Motor neuron (in vitro differentiated cells): ENCODE measurements at places on chromosomes 1 and 21.

DNA sequence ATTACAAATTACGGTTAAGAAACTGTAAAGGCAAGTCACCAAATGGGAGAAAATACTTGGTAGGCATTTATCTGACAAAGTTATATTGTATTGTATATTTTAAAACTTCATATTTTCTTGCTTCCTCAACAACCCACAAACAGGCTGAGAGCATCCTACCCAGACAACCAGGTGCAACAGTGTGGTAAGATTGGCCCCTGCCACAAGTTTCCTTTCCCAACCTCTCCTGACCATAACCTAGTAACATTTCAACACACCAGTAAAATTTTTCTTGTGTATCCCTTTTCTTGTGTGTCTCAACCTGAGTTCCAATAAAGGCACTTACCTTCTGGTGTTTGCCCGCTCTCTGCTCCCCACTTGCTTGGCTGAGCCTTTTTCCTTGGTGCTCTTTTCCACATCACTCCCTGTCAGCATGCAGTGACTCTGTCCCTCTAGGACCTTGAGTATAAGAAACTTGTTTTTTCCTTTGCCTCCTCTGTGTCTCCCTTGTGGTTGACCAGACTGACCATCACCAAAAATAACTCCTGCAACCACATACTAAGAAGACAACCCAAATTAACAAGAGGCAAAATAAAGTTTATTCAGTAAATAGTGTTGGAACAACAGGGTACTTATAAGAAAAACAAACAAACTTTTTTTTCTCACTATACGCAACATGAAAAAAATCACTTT lies 40.9 kb downstream of the FCRL3 start:
- ATAC-seq = no peak

GRCh38 chr1:3024019-3024418 lies 2.8 kb downstream of the ACTRT2 start:
- ATAC-seq = no peak

DNA sequence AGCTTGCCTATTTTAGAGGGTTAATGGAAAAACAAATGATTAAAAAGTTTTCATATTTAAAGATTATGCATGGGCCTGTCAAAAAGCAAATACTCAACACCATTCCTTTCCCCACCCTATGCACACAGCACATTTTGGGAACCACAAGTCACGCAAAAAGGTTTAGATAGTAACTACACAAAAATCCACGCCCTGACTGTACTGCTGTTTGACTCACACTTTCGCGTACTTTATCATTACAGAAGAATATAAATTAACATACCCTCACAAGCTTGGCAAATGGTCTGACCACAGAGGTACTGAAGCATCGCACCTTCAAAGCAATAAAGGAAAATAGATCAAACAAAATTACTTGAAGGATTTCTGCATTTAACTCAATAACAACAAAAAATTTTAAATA lies 1.4 kb downstream of the ATP5PO start:
- ATAC-seq = peak; percentile 3

- ATAC-seq = no peak
These were observed 22.5 kb upstream of the DMBX1 start for GRCh38 chr1:46467183-46467504.

DNA sequence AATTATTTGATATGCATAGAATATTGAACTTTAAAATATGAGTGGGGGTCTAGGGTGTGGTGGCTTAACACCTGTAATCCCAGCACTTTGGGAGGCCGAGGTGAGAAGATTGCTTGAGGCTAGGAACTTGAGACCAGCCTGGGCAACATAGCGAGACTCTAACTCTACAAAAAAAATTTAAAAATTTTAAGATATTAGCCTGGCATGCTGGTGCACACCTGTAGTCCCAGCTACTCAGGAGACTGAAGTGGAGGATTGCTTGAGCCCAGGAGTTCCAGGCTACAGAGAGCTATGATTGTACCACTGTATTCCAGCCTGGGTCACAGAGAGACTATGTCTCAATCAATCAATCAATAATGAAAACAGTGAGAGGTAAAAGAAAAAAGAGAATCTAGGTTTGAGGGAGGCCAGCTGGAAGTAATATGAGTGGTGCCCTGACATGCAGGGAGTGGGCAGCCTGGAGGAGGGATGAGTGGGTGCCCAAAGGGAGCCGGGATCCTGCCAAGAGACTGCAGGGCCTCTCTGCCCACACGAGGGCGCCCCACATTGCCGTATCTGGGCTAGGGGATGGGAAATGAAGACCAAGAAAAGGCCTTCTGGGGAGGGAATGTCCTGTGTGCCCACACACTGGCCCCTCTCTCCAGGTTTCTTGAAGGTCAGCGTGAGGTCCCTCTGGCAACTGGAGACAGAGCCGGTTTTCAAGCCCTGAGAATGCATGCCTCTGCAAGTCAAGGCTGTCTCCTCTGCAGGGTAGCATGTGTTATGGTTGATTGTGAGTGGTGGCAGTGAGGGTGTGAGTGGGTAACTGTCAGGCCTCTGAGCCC lies 93.9 kb upstream of the PPM1J start:
- peak; percentile 96 for ATAC-seq

- peak; percentile 69 for ATAC-seq
These were observed 11.4 kb upstream of the BCAR3 start for GRCh38 chr1:93692983-93693591.

GRCh38 chr1:227766653-227767277 lies 31.5 kb downstream of the SNAP47 start:
- ATAC-seq = no peak

DNA sequence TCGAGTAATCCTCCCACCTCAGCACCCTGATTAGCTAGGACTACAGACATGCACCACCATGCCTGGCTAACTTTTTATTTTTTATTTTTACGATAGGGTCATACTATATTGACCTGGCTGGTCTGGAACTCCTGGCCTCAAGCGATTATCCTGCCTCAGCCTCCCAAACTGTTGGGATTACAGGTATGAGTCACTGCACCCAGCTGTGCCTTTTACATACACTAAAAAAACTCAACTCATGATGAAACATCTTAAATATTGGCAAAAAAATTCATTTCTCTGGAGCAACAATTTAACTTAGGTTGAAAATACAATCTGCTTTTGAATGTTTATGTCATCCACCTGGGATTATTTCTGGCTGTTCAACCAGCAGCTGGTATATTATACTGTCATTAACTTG lies 598.3 kb upstream of the ZP4 start:
- ATAC-seq = no peak

- ATAC-seq = peak; percentile 83
These were observed 7.4 kb downstream of the KYAT3 start for GRCh38 chr1:88985032-88985431.

GRCh38 chr1:203986887-203987461 lies 85.9 kb upstream of the SOX13 start:
- no peak for ATAC-seq

GRCh38 chr1:77716065-77716464 lies 33.6 kb upstream of the ZZZ3 start:
- ATAC-seq = no peak

DNA sequence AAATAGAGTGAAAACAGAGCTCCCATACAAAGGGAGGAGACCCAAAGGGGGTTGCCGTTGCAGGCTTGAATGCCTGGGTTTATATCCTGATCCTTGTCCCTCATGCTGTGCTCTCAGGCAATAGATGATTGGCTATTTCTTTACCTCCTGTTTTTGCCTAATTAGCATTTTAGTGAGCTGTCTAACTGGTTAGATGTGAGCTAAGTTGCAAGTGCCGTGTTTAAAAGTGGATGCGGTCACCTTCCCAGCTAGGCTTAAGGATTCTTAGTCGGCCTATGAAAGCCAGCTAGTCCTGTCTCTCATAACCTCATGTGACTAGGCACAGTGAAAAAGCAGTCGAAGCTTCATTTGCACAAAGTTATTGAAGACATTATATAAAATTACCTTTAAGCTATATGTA lies 356.7 kb upstream of the TMPRSS15 start:
- ATAC-seq = no peak

GRCh38 chr1:53552981-53553733 lies 94.0 kb downstream of the DMRTB1 start:
- ATAC-seq = no peak

GRCh38 chr1:44347280-44347679 lies 7.8 kb downstream of the ERI3 start:
- no peak for ATAC-seq

GRCh38 chr1:109214695-109215623 lies 1.2 kb downstream of the SARS1 start:
- ATAC-seq = peak; percentile 78

DNA sequence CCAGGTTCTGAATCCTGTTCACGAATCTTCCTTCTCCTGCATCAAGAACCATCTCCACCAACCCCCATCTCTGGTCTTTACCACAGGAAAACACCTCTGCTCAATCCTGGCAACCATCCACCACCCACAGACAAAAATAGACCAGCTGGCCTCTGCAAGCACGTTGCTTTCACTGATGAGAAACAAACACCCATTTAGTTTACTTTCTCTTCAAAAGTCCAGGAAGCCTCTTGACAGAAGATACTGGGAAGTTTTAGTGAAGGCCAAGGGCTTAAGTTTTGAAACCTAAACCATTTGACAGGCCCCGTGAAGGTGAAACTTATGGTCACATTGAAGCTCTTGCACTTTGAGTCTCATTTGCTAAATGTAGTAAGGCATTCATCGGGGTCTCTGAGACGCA lies 122.6 kb upstream of the PPP2R5A start:
- ATAC-seq = no peak

DNA sequence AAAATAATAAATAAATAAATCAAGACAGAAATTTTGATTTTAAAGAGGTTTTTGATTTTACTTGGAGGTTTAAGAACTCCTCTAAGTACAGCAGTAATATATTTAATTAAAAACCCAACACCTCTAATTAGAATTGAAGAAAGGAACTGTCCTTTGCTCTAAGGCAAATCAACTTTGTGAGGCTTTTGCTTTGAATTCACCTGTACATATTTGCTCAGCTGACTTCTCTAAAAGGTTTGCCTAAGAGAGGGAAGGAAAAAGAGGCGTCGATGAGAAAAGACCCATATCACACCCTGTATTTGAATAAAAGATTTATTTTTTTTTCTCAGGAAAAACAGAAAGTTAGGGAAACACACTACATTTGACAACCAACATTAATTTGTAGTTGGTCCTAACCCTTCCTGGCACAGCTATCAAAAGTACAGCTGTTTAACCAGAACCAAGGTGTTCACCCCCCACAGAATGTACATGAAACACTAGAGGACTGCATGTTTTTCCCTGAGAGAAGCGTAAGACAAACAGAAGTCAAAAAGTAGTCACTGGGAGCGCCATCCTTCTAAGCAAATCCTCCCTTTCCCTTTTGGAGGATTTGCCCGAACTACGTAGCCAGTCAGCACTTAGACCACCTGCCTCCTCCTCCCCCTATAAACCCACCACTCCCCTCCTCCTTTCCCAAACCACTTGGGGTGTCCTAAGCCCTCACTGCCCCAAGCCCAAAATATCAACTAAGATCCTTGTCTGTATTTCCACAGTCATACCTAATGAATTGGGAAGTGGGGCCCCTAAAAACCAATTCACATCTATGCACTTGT lies 4.9 kb downstream of the MCL1 start:
- ATAC-seq = no peak

GRCh38 chr21:31660259-31660565 lies 719 bp downstream of the SOD1 start:
- peak; percentile 1 for ATAC-seq

GRCh38 chr1:111535256-111536191 lies 32.1 kb upstream of the ADORA3 start:
- ATAC-seq = no peak

- no peak for ATAC-seq
These were observed 2.4 kb upstream of the B4GALT3 start for GRCh38 chr1:161179698-161180097.

DNA sequence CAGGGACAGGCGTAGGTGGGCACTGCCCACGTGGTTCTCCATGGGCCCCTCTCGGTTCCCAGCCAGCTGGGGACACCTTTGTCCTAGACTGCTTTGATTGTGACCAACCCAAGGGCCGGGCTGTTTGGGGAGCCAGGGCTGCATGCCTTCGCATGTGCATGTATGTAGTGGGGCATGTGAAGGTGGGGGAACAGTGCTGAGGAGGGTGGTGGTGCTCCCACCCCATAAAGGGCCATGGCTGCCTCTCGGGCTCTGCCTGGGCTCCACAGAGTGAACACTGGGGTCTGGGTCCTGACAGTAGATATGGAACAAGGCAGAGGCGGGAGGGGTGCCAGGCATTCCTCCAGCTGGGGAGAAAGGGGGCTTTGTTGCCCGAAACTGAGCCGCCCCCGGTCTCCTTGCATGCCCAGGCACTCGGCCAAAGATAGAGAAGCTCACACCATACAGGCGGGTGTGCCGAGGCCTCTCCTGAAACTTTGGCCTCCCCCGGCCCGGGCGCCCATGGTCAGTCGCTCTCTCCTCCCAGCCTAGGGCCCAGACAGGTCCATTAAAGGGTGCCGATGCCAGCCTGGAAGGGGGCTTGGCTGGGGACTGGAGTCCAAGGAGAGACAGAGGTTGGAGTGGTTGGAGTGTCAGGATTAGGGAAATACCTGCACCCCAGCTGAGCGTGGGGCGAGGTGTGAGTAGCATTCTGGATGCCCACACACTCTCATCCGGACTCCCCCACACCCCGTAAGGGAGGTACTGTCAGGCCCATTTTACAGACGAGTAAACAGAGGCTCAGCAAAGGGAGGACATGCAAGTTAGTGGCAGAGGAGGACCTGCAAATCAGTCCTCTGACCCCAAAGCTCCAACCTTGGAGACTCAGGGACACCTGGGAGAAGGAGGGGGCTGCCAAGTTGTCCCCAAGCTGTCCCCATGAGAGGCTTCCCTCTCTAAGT lies 41.1 kb downstream of the EPHA2 start:
- no peak for ATAC-seq

DNA sequence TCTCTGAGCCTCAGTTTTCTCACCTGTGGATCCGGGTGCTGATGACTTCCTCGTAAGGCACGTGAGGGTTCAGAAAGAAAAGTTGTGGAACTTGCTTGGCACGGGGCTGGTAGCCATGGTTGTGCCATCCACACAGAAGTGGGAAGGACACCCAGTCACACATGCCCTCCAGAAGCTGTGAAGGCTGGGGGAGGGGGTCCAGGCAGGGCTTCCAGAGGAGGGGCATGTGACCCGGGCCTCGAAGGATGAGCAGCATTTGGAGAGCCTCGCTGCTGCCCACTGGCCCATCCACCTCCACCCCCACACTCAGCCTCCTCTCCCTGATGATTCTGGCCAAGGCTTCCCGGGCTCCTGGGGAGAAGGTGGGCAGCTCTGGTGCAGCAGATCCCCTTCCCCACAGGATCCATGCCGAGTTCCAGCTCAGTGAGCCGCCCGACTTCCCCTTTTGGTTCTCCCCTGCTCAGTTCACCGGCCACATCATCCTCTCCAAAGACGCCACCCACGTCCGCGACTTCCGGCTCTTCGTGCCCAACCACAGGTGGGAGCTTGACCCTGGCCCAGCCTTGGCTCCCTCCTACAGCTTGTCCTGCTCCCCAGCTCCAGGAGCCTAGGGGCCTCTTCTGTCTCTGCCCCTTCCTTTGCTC lies 9.4 kb downstream of the SELENON start:
- ATAC-seq = no peak

GRCh38 chr1:228836427-228836826 lies 101.1 kb downstream of the RHOU start:
- no peak for ATAC-seq
